Choroid plexus epithelial cell (primary cell): ENCODE measurements at places on chromosomes 12 and 14.

DNA sequence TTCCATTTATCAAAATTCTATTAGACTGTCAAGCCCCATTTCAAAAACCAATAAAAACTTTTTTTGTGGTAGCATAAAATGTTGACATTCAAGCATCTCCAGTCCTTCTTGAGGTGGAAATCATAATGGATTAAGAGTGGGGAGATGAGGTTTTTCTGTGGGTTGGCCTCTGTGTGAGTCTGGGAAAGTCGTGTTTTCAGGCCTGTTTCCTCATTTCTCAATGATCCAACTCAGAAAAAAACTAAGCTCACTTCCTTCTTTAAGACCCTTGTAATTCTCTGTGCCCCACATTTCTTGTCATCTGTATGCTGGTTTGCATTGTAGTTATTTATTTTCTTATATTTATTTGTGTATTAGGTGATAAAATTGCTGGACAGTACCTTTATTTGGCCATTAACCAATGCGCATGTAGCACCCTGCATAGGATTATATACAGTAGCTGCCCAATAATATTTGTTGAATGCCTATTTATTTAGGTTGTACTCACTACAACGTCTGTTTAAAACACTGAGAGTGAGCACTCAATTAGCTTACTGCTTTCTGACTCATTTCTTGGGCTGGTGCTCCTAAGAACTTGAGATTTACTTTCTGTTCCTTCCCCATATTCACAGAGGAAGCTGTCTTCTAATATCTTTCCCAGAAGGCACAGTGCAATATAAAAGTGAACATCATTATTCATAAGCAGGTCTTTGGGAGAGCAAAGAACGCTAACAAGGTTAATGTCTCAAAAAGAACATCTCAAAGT is 121.9 kb downstream of the DNAI7 start:
- DNase-seq, result no peak

GRCh38 chr12:128734371-128734770 is 89.4 kb downstream of the SLC15A4 start:
- no peak for DNase-seq

DNA sequence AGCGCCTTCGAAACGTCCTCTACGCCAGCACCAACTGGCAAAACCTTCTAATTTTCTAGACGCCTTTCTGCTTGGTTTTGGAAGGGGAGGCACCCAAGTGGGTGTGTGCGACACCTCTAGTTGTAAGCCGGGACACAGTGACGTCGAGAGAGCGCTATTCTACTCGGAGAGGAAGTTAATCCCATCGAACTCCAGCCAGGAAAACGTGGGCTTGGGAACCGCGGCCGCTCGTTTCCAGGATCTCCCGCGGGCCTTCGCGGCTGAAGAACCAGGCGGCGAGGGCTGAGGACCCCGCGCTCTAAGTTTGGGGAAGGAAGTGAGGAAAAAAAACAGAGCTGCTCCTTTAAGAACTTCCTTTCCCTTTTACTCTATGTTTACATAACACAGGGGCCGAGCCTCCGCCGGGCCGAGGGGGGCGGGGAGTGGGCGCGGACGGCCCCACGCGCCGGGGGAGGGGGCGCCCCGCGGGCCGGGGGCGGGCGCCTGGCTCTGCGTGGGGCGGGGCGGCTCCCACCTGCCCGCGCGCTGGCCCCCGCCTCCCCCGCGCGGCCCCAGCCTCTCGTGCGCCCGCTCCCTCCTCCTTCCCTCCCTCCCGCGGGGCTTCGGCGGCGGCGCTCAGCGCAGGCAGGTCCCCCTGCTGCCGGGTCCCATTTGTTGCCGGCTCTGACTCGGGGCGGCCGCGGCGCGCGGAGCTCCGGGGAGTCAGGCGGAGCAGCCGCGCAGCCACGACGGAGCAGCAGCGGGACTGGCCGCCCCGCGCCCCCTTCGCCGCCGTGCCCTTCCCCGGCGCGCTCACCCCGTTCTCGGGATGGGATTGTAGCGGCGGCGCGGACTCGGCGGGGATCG is at the start of gene PELI2:
Gene PELI2 (plus strand): TSS at position 647 of the 846 bp plus-strand sequence. CDS start 250 bp downstream, outside the sequence.
- DNase-seq, result peak; percentile 71

GRCh38 chr14:63752449-63753169 is 24.7 kb upstream of the SGPP1 start:
- peak; percentile 77 for DNase-seq

GRCh38 chr14:96741151-96741977 is 55.8 kb upstream of the VRK1 start:
- DNase-seq, result peak; percentile 54

- peak; percentile 65 for DNase-seq
These were observed 363.4 kb downstream of the DAD1 start for GRCh38 chr14:22225516-22226140.

- peak; percentile 36 for DNase-seq
These were observed 6.7 kb downstream of the TAS2R43 start for GRCh38 chr12:11085419-11085818.

GRCh38 chr12:59282999-59283398 is 312.8 kb upstream of the SLC16A7 start:
- DNase-seq, result peak; percentile 2

DNA sequence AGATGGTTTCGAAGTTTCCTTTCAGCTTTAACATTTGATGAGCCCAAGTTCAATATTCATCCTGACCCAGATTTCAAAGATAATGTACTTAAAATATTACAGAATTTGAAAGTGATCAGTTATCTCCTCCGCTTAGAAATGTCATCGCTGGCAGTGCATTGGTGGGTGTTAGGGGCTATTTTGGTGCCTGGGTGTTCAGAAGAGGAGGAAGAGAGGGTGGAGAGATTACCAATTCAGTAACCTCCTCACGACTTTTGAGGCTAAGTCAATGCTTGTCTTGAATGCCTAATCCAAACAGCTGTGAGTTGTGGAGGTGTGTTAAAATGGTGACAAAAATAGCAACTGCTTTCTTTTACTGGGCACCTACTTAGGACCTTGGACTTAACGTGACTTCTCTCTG is 13.8 kb upstream of the DGLUCY start:
- DNase-seq, result no peak

DNA sequence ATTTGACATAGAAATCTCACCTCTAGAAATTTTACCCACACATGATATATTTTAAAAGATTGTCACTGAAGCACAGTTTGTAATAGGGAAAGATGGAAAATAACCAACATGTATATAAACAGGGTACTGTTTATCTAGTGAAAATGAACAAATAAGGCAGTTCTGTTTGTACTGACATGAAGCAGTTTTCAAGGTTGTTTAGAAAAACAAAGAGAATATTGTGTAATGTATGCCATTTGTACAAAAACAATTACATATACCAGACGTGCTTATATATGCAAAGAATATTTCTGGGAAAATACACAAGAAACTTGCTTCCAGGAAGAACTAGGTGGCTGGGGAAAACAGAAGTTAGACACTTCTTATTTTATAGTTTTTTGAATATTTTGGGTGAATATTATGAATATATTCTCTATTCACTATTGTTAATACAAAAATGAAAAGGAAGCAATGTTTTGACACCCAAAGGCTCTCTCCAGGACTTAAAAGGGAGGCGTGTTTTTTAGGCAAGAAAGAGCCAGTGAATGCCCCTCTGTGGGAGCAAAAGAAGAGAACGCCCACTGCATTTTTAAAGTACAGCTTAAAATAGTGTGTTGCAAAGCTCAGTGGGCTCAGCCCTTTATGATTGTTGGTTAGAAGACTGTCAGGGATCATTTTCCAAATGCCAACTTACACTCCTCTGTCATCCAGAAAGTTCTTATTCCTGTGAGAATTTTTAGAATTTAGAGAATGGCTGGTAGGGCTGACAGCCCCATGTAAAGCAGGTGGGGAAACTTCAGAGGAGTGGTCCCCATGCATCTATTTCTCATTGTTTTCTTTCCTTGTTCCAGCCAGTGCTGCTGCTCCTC is 59.6 kb upstream of the FERMT2 start:
- DNase-seq, result no peak

DNA sequence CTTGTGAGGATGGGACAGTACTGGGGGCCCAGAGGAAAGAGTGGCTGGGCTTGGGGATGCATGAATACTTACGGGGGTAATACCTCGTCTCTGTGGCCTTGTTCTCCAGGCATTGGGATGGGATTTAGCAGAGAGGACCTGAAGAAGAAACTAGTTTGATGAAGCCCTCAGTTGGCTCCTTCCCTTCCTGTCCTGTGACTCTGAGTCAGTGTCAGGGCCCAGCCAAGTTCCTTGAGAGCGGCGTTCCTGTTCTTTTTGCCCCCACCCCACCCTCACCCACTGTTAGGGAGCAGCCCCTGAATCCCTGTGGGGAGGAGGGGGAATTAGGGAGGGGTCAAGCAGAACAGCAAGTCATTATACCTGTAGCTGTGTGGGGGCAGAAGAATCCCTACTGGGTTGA is 5.2 kb upstream of the LRP1-AS start:
- peak; percentile 75 for DNase-seq

GRCh38 chr12:132150780-132151144 is 6.5 kb downstream of the NOC4L start:
- no peak for DNase-seq

DNA sequence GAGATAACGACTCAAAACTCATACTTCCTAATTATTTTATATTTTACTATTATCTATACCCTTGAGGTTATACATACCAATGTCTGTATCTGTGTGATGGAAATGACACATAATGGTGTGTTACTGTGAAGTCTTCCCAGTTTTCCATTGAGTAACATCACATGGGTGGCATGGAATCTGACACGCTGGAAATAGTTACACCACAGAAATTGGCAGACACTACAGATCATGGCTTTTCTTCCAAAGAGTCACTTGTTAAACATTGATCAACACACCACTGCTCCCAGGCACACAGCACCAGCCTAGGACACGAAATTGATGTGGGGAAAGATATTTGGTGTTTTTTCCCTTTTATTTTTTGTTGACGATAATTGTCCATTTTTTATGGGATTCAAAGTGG is 33.0 kb upstream of the VWF start:
- DNase-seq, result no peak

DNA sequence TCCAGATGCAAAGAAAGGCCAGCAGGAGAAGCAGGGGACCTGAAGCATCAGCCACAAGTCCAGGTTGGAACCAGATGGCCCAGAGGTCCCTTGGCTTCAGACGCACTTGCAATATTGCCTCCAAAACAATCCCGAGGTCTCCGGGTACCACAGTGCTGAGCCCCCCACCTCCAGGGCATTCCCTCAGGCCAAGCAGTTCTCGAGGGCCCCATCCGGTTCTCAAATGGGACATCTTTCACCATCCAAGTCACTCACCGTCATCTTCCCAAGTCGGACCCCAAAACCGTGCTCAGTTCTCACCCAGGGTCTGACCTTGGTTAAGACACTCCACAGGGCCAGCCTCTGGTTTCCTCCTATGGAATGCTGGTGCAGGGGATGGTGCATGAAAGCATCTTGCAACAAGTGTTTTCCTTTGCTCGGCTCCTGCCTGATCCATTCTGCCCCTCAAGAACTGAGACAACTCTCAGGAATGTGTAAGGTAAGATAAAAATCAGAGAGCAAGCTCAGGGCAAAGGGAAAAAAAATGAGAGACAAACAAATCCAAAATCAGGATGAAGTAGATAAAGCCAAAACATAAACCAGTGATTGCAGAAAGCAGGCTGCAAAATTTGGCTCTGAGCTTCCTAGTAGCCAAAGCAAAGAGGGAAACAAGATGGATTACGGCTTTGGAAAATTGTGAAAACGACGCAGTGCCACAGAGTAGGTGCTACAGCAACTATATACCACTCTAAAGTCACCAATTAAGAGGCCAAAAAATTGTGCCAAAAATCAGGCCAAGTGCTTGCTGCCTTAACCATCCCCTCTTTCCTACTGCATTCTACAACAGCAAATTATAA is 8.0 kb downstream of the NCOR2 start:
- no peak for DNase-seq

DNA sequence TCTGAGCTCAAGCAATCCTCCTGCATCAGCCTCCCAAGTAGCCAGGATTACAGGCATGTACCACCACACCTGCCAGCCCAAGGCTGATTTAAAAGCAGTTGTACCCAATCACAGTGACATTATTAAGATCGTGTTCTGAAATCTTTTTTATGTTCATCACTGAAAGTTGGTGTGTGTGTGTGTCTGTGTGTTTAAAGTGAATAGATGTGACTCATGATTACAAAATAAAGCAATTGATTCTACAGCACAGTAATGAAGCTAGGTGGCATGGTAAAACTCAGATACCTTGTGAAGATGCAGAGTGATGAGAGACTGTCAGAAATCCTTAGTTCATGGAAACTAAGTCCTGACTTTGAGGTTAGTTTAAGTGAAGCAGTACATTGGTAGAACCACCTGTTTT is 74.2 kb upstream of the ATP2B1 start:
- no peak for DNase-seq

GRCh38 chr12:100824476-100824875 is 29.9 kb downstream of the ANO4 start:
- no peak for DNase-seq
